Non-pigmented ciliary epithelial cell (primary cell): ENCODE measurements at places on chromosomes 5 and 9.

- no peak for DNase-seq
Observed at GRCh38 chr9:31114346-31114745, 1270.1 kb upstream of the ACO1 start.

GRCh38 chr9:116383133-116383532, 229.5 kb downstream of the PAPPA start:
- DNase-seq = no peak

DNA sequence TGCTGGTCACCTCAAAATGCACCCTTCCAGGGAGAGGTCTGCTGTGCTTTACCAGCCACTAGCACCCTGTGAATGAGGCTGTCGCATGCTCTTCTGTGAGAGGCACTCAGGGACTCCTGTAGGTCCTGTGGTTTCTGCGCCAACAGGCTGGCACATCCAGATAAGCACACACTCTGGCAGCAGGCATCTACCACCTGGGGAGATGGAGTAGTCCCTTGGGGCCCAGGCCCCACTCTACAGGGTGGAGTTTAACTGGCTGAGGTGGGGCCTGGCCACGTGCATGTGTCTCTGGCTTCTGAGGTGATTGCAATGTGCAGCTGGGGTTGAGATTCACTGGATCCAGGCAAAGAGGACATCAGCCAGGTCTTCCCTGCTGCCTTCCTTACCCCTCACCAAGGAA, 32.3 kb downstream of the TMEM174 start:
- no peak for DNase-seq

GRCh38 chr9:35793461-35793860, 2.1 kb downstream of the NPR2 start:
- no peak for DNase-seq

GRCh38 chr9:94681508-94681907, 42.2 kb upstream of the FBP1 start:
- peak; percentile 44 for DNase-seq

GRCh38 chr5:169029661-169030274, 271.2 kb downstream of the SLIT3 start:
- DNase-seq = no peak

DNA sequence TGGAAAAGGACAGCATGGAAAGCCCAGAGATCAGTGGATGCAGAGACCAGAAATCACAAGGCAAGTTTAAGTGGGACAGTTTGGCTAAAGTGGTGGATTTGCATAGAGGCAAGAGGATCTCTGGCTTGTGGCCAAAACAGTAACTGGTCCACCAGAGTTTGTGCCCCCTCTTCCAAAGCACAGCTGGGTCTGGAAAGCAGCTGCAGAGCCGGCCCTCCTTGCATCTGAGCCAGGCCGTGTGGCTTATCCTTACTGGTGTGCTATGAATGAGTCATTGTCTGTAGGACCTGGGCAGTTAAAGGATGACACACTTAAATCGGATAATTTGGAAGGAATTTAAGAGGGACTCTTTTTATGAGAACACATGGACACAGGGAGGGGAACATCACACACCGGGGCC, 146.6 kb downstream of the PIP5K1B start:
- DNase-seq = no peak

DNA sequence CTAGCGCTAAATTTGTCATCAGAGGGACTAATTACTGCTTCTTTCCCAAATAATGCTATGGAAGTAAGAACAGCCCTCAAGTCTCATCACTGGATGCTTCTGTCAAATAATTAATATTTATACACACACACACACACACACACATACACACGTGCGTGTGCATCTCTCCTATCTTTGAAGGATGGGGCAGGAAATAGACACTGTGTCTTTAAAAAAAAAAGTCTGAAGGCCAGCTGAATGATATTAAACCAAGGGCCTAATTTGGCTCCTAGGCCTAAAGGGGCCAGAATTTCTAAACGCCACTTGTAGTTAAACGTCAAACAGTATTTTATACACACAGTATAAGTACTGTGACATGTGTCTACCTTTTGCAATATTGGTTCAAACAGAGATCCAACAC, 3.3 kb downstream of the SLF1 start:
- no peak for DNase-seq

GRCh38 chr5:129803403-129803802, 55.5 kb downstream of the MINAR2 start:
- no peak for DNase-seq

- no peak for DNase-seq
Observed at GRCh38 chr5:100867039-100867562, 36.0 kb downstream of the ST8SIA4 start.

DNA sequence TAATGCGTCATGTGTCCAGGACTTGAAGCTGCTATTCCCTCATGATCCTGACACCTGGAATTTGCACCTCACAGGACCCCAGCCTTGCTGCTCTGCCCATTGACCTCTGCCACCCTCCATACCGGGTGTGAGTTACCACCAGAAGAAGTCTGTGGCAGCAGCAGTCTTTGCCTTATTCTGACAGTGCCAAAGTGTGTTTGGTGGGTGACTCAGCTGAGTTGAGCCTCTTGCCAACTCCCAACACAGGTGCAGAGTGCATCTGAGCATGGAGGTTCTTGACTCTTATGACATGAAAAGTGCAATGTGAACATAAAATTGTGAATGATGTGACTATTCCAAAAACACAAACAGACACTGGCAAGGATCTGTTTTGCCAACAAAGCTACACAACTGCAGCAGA, 1166.5 kb upstream of the CDH18 start:
- DNase-seq = no peak

GRCh38 chr5:117455236-117456233, 880.9 kb upstream of the SEMA6A start:
- no peak for DNase-seq

DNA sequence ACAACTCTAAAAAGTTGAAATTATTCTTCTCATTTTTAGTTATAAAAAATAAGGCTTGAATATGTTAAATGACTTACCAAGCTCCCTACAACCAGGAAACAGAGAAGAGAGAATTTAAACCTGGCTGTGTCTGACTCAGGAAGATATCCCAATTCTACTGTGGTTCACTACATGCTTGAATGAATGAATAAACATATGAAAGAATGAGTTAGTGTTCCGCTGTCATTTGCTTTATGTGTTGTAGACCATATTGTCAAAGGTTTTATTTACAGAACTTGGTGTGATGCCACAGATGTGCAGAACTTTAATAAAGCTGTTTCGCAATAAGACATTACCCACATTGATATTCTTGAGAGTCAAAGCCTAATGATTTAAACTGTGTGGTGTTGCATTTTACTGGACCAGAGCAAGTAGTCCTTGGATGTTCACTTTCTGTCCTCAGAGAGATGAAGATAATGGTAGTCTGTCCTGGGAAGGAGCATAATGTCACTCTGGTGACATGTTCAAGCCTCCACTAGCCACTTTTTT, 313.2 kb downstream of the TRIM32 start:
- no peak for DNase-seq

- no peak for DNase-seq
Observed at GRCh38 chr9:136023410-136024225, 62.4 kb upstream of the UBAC1 start.

- DNase-seq = no peak
Observed at GRCh38 chr5:173733831-173734501, 117.5 kb upstream of the BOD1 start.

- no peak for DNase-seq
Observed at GRCh38 chr5:116272281-116272941, 187.6 kb downstream of the COMMD10 start.

DNA sequence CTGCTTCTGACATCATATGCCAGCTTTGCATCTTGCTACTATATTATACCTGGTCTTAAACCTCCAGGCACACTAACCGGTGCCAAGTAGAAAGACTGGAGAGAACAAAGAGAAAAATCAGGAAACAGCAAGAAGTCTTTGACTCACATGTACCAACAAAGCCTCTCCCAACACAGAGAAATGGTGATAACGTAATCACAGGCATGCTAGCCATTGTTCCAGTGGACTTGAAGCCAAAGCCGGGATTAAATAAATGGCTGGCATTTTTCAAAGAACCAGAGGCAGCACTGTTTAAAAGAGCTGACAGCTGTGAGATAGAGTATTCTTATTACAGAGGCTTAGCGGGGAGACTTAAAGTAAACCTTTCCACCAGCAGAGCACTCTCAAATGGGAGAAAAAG, 148.4 kb upstream of the NFIL3 start:
- no peak for DNase-seq

- DNase-seq = no peak
Observed at GRCh38 chr9:130932255-130933079, 6.6 kb downstream of the FIBCD1 start.
